ENCODE measurements at places on chromosomes 12 and 14.

GRCh38 chr12:116337312-116337711, 59.8 kb upstream of the MED13L start:
- DNase-seq, result no peak

DNA sequence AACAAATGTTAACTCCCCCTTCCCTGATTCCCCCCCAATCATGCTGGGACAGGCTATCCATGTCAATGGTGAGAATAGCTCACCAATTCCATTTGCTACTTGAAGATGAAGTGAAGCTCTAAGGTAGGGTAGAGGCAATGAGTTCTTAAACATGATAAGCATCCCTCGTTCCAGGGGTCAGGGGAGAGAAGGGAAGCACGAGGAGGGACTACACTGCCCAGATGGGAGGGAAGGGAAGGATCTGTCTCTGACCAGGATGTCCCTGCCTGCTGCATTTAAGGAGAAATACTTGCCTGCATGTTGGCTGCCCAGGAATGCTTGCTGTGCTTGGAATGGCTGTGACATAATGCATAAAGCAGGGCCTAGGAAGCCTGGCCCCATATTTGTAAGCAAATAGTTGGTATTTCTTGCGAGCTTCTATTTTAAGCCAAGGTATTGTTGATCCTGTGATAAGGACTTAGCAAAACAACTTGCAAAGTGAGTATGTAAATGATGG, 155.1 kb downstream of the CEP83 start:
- DNase-seq, result no peak

- no peak for DNase-seq
These were observed 945 bp upstream of the HIP1R start for GRCh38 chr12:122834104-122834920.

DNA sequence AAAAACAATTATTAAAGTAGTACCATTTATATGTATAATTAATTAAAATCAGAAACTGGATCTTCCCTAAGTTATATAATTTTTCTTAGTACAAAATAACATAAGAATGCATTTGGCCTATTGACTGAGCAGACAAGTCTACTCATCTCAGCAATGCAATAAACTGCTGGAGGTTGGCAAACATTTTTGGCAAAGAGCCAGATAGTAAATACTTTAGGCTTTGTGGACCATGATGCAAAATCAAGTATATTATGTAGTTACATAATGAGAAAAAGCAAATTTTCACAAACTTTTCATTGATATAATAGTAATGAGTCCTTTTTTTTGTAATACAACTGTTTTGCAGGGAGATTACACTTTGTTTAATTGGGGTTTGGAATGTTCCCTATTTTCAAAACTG, 30.9 kb downstream of the ERGIC2 start:
- no peak for DNase-seq

DNA sequence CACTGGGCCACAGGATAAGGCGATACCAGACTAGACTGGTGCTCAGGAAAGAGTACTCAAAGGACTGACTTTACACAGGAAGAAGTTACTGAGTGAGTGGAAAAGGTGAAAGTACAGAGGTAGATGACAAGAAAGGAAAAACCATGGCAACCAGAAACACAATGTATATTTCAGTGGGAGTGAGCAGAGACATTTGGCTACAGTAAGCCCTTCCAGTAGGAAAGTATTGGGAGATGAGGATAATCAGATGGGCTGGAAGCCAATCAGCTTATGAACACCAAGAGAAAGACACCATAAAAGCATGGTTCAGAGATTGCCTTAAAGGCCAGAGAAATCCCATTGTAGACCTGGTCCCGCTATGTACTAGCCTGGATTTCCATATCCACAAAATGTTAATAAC, 51.6 kb downstream of the TMTC1 start:
- DNase-seq, result no peak

GRCh38 chr12:120089105-120089504, 27.4 kb downstream of the RAB35 start:
- DNase-seq, result no peak

- peak; percentile 81 for DNase-seq
These were observed 43.4 kb downstream of the RNF34 start for GRCh38 chr12:121443193-121443870.

- no peak for DNase-seq
These were observed 81.4 kb downstream of the PAPOLA start for GRCh38 chr14:96583569-96584041.

GRCh38 chr14:59069163-59069854, 119.2 kb upstream of the DAAM1 start:
- DNase-seq, result no peak

GRCh38 chr14:95193081-95193480, 35.8 kb upstream of the DICER1 start:
- no peak for DNase-seq

DNA sequence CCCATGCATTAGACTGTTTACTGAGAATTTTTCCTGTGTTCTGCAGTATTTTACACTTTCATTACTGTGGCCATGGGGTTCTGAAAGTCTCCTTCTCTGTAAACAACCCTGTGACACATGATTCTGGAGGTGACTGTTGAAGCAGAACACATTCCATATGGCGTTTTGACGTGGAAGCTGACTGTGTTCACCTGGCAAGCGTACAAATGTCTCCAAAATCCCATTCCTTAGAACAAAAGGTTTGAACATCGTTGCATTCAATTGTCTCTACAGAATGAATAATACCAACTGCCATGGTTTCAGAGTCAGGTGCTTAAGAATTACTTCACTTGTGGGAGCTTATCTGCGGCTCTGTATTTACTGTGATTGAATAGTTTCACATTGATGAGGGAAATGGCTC, 485.6 kb upstream of the TMEM132C start:
- no peak for DNase-seq

DNA sequence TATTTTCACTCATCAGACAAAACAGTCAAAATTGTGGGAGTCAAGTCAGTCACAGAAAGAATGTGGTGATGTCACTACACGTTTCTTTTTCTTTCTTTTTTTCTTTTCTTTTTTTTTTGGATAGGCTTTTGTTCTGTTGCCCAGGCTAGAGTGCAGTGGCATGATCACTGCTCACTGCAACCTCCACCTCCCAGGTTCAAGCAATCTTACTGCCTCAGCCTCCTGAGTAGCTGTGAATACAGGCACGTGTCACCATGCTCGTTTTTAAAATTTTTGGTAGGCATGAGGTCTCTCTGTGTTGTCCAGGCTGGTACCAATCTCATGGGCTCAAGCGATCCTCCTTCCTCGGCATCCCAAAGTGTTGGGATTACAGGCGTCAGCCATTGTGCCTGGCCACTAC, 2.3 kb downstream of the CLECL1 start:
- DNase-seq, result no peak

GRCh38 chr12:72338437-72338836, 66.3 kb downstream of the TRHDE start:
- DNase-seq, result no peak

- DNase-seq, result no peak
These were observed 111.8 kb upstream of the DNM1L start for GRCh38 chr12:32567296-32567674.

DNA sequence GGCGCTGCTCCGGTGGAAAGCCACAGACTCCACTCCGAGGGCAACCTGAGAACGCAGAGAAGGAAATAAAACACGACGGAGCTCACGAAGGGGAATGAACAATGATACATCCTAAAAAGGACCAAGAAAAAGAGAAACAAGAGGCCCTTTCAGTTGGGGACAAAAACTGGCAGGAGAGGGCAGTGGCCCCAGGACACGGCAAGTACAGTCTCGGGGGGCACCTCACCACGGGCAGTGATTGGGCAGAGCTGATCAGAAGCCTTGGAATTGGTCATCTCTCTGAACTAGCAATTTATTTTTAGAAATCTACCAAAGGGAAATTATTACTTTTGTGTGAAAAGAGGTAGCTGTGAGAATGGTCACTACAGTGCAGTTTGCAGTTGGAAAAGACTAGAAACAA, 27.9 kb downstream of the CCDC92 start:
- DNase-seq, result no peak

Measured in left ventricle myocardium inferior (tissue), 1 donor.